ENCODE measurements at places on chromosomes 12 and 14. TPM values are rescaled to one million over a fixed set of nuclear protein-coding genes. Genes with fewer than 3 reads are reported as not detected.

The IFNG-AS1 gene
- not detected for total RNA-seq

The LMO3 gene
- total RNA-seq: not detected

The TOMM20L gene
- not detected for total RNA-seq

The TMEM30B gene
- total RNA-seq: 0.09 TPM

The SMIM41 gene
- total RNA-seq: not detected

The CCDC196 gene
- total RNA-seq: not detected

The AHNAK2 gene
- total RNA-seq: 200 TPM

The NAP1L1 gene
- total RNA-seq: 523 TPM

The C12orf60 gene
- total RNA-seq: 1.7 TPM

The LRRC10 gene
- not detected for total RNA-seq

The DYRK4 gene
- total RNA-seq: 46.0 TPM

The LRTM2 gene
- not detected for total RNA-seq
